Mucosa of gallbladder (tissue), 1 donor: ENCODE measurements at places on chromosomes 6 and 20. TPM values are rescaled to one million over a fixed set of nuclear protein-coding genes. Genes with fewer than 3 reads are reported as not detected.

Gene KHDRBS2
- total RNA-seq = 1.2 TPM

Gene TRIM15
- 19.6 TPM for total RNA-seq

Gene CBLN4
- total RNA-seq = not detected

- no peak for DNase-seq
Observed at GRCh38 chr6:145036236-145036635, 699.1 kb downstream of the EPM2A start.

GRCh38 chr20:34709831-34710567 lies 5.9 kb downstream of the TP53INP2 start:
- DNase-seq = peak; percentile 72

DNA sequence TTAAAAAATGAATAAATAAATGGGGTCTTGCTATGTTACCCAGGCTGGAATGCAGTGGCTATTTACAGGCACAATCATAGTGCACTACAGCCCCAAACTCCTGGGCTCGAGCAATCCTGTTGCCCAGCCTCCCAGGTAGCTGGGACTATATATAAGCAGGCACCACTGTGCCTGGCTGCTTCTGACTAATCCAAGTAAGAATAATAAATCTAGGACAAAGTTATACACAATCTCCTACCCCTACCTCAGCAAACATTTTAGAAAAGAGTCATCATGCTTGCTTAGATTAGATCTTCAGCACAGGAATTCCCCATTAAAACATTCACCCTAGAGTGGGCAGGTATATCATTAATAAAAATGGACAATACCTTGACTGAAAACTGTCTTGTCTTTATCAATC lies 124.6 kb downstream of the REV3L start:
- no peak for DNase-seq

- no peak for DNase-seq
Observed at GRCh38 chr6:16681260-16681873, 79.9 kb downstream of the ATXN1 start.

DNA sequence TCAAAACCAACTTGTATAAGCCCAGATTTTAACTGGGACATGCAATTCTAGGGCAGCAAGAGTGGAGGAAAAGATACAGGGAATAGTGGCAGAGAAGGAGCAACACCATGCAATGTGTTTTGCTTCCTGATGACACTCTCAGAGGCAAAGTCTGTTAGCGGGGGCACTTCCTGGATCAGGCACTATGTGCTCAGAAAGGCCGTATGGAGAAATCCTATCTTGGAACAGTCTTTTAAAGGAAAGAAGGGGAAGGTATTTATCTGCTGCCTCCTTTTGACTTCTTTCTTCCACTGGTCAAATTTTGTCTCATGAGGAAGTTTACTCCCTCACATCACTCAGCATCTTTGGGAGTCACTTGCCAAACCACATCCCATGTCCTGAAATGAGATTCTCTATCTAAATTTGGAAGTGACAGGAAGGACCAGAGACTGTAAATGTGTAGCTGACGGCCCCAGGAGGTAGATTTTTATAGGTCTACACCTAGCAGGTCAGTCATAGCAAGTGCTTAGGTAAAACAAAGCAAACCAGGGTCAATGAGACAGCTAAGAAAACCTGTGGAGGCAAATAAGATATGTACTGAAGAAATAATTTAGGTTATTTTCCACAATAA lies 91.7 kb upstream of the ELOVL5 start:
- no peak for DNase-seq

DNA sequence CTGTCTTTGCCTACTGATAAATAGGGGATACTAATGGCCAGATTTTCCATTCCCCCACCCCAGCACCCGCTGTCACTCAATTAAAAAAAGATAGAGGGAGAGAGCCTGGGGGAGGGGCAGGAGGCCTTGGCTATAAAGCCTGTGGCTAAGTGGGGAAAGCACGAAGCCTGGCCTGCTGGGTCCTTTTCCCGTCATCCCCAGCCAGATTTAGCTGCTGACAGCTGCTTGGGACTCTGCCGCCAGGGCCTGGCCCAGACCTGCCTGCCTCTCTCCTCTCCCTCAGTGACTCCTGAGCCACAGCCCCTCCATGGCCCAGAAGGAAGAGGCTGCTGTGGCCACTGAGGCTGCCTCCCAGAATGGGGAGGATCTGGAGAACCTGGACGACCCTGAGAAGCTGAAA lies at the start of gene APOBEC2:
Gene APOBEC2 (plus strand): TSS at position 162 of the 400 bp plus-strand sequence. CDS start 146 bp downstream, at position 308.
- no peak for DNase-seq

DNA sequence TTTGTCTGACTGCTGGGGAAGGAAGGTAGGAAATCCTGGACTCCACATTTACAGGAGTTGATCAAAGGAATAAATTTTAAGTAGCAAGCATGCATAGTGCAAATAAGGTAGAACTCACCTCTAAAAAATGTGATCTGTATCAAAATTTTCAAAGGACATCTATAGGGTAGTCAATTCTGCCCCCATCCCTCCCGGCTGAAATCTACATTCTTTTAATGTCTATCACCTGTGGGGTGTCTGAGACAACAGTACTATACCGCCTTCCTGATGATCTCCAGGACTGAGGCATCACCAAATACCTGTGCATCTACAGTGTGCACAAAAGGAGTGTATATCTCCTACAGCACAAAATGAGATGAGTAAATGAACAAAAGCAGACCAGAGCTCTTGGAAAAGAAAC lies 19.9 kb downstream of the CPNE1 start:
- DNase-seq = no peak

DNA sequence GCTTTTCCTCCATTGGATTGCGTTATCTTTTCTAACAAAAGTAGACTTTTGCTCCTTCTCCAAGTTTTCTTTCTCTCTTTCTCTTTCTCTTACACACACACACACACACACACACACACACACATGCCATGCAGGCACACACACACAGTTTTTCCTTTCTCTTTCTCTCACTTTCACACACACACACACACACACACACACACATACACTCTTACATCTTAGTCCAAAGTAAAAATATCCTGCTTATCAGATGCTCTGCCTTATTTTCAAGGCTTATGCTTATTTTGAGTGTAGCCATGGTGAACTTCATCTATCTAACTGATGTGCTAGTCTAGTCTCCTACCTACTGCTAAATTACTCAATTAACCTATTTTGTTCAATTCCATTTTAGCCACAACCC lies 34.4 kb upstream of the RAB23 start:
- no peak for DNase-seq

DNA sequence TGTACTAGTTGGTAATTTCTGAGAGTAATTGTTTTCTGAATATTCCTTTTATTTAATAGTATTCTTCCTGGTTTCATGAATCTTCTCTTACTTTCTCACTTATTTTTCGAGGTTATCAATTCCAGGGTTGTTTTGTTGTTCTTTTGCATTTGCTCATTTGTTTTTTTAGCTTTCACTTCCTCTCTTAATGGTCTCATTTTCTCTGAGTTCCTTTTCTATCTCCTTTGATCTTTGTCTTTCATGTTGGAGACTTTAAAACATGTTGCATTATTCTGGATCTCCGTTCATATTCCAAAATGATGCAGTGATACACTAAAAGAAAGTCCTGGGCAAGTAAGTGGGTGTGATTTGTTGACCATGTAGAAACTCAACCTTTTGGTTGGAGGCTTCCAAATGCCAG lies 345.3 kb upstream of the SLC35B3 start:
- no peak for DNase-seq

DNA sequence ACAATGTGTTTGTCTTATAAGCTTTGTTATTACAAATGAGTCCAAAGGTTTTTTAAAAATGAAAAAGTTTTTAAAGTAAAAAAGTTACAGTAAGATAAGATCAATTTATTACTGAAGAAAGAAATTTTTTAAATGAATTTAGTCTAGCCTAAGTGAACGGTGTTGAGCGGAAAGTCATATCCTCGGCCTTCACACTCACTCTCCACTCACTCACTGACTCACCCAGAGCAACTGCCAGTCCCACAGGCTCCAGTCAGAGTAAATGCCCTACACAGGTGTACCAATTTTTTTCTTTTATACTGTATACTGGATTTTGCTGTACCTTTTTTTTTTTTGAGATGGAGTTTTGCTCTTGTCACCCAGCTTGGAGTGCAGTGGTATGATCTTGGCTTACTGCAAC lies 42.7 kb upstream of the AGPAT4 start:
- no peak for DNase-seq
